ENCODE measurements at places on chromosomes 2 and 18.

- DNase-seq = no peak
Observed at GRCh38 chr18:228586-228985, 39.3 kb downstream of the THOC1 start.

DNA sequence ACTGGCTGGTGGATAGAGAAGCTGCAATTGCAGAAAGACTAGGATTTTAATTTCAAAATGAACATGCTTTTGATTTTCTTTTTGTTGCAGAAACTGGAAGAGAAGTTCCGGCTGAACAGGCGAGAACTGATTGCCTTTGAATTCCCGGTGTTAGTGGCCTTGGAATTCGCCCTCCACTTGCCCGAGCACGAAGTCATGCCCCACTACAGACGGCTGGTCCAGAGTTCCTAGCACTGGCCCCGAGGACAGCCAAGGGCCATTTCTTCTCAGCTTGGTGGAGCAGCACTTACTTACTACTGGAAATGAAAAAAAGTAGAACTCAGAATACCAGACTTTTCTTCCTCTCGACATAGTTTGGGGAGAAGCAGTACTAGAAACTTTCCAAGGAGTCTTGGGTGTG is 121.9 kb downstream of the CABLES1 start:
- DNase-seq = no peak

DNA sequence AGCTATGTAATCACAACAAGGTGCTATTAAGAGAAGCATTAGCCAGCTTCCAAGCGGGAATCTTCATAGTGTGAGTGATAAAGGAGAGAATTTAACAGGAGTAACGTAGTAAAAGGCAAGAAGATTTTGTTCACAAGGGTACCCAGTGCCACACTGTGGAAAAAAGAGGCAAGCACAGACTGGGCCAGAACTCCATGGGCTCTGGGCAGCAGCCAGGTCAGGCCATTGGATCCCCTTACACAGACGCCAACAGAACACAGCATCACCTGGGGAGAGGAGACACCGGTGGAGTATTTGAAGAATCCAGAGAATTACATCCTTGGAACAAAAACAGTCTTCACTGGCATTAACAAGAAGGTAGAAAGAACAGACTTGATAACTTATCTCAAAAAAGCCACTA is 21.2 kb downstream of the AMER3 start:
- peak; percentile 22 for DNase-seq

DNA sequence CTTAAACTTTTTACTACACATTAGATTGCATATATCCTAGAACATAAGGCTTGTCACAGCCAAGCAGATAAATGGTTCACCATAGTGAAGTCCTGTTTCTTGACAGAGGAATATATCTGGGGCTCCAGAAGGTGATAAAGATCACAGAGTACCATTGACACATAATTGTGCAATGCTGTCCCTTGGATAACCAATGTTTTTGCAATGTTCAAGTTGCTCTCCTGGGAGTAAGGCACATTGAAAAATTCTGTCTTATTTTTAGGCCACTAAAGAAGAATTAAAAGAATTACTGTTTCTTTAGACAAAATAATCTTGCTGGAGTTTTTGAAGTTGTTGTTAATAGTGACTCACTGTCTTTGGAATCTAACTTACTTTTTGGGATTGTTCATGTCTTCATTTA is 1132.8 kb downstream of the LRP1B start:
- no peak for DNase-seq

DNA sequence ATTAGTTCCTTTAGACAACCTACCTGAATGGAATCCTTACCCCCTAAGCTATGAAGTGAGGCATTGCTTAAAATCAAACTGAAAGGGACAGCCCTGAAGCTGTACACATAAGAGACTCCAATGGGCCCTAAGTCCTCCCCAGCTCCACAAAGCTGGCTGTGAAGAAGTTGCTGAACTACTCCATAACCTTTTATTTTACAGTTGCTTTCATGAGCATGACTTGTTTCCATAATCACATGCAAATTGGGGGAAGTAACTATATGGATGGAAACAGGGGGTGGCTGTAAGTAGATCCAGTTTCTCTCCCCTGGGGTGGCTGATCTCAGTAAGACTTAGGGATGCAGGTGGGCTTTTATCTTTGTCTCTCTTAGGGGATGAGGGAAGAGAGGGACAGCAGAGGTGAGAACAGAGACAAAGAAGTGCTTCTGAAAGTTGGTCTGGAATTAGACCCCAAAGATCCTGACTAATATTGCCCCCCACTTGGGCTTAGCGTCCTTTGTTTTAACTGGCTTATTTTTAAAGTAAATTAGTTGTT is 5.5 kb downstream of the FZD5 start:
- DNase-seq = no peak

DNA sequence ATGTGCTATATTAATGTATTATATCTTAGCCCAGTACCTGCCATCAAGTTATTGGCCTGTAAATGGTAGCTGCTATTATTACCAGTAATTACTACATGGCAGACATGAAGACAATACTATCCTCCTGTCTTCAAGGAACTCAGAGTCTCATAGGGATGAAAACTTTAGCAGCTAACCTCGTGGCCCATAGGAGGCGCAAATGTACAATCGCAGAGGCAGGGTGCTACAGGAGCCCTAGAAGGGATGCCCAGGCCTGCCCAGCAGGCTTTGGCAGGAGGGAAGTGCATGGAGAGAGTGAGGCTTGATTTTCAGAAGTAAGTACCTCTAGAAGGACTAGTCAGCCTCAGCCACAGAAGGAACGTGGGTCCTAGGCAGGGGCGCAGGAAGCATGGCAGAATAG is 44.7 kb upstream of the KIDINS220 start:
- DNase-seq = peak; percentile 44

DNA sequence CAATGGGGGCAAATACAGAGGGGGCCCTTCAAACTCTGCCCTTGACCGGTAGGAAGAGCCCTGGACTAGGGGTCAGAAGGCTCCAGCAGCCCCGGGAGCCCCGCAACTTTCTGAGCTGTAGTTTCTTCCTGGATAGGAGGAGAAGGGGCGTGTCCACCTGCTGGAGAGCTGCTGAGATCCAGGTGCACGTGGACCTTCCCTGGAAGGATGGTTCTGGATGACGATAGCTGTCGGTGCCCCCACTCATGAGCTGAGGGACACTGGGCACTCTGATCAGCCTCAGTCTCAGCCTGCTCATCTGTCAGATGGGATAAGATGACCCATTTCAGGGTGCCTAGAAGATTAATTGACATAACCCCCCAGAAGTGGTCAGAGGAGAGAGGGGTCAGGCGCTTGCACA is 125.2 kb upstream of the HDAC4 start:
- DNase-seq = no peak

- DNase-seq = peak; percentile 59
Observed at GRCh38 chr2:45469314-45470099, 141.6 kb downstream of the SRBD1 start.

GRCh38 chr2:229268626-229269025 is 2.5 kb downstream of the PID1 start:
- DNase-seq = no peak

- DNase-seq = no peak
Observed at GRCh38 chr2:74501335-74502071, 2.1 kb upstream of the LBX2 start.

- DNase-seq = no peak
Observed at GRCh38 chr2:136045344-136045743, 59.9 kb upstream of the DARS1 start.

- no peak for DNase-seq
Observed at GRCh38 chr2:31334311-31335026, 80.1 kb downstream of the XDH start.

DNA sequence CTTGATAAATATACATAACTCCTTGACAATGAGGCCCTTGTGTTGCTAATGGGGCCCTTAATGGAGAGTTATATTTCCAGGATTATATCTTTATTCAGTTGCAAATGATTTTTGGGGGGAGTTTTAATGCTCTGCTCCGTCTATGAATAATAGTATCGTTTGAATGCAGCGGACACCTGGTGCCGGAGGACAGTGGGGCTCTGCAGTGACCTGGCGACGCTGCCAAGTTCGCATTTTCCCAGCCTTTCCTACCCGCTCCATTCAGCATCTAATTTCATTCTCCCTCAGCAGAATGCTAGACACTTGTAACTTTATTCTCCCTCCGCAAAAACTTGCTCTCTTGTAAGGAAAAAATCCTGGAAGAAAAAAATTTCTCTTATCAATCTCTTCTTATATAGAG is 257.6 kb upstream of the SALL3 start:
- no peak for DNase-seq

DNA sequence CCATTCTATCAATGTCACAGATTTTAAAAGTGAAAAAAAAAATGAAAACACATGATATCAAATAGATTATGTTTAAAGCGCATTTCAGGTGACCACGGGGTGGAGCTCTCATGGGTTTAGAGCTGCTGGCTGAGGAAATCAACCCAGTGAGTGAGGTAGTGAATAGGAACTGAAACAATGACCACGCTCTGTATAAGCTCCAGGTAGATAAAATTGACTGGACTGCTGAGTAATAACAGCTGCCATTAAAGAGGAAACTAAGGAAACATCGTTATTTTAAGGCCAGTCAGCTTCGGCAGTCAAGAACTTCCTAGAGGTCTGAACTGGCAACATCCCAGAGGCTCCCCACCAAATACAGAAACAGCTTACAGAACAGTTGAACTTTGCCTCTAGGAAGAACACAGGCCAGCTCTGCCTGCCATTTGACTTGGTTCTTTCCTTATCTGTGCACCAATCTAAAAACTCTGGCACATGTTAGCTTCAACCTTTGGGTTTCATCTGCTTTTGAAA is 185.9 kb downstream of the PDE1A start:
- peak; percentile 74 for DNase-seq

All from stomach (tissue), 19 donors.